NCI-H2081 (cell line): ENCODE measurements at places on chromosomes 7 and 10.

DNA sequence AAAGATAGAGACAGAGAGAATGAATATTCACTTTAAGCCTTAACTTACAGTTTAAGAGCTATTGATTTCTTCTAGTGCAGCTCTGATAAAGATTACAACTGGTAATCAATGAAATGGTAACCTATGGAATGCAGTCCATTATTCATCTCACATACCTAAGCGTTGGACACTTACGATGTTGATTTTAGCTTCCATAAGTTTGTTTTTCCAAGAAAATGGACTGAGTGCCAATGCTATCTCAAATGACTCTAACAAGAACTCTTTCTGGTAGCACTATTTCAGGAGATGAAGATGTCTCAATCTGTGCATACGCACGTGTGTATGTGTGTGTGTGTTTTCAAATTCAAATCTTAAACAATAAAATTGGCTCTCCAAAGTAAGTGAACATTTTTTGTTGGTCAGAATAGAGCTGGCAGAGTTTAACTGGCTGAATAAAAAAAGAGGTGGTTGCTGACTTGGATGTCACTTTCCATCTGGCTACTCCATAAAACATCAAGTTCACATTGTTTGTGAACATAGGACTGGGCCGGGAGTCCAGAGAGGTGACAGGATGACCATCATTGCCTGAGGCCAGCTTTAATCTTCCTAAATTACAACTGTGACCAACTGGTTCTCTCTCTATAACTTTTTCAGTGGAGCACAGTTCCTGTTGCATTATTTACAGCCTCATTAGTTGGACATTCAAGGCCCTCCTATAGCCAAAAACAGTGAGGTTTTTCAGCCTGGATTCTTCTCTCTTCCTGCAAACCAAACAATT is 106.9 kb upstream of the CSTF2T start:
- no peak for DNase-seq

DNA sequence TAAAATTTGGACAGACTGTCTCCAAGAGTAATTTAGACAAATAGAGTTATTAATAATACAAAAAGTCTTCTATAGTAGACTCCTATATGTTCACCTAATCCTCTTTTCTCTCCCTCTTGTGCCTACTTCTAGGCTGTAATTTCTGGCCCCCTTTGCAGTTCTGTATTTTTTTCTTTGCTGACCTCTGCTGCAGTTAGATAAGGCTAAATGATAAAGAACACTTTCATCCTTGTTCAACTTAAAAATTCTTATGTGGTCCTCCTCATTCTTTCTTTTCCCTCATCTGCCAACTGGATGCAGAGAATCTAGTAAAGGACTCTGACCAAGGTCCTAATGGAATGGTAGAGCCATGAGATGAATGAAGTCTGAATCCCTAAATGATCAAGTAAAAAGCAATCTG is 20.1 kb downstream of the GLCCI1 start:
- DNase-seq = no peak

DNA sequence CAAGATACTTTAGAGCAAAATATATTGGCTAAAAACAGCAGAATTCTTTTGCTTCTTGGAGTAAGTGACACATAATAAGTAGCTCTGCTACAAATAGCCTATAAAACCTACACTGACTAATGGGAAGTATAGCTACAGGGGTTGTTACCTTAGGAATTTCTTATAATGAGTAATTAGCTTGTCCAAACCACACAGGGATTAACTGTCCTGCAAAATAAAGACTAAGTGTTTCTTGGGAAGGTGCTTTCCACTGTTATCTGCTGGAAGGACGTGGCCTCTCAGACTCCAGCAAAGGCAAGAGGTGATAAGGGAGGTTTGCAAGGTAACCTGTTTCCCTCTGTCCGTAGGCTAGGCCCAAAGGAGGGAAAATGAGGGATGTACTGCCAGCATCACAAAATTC is 302.4 kb downstream of the DOCK4 start:
- no peak for DNase-seq

DNA sequence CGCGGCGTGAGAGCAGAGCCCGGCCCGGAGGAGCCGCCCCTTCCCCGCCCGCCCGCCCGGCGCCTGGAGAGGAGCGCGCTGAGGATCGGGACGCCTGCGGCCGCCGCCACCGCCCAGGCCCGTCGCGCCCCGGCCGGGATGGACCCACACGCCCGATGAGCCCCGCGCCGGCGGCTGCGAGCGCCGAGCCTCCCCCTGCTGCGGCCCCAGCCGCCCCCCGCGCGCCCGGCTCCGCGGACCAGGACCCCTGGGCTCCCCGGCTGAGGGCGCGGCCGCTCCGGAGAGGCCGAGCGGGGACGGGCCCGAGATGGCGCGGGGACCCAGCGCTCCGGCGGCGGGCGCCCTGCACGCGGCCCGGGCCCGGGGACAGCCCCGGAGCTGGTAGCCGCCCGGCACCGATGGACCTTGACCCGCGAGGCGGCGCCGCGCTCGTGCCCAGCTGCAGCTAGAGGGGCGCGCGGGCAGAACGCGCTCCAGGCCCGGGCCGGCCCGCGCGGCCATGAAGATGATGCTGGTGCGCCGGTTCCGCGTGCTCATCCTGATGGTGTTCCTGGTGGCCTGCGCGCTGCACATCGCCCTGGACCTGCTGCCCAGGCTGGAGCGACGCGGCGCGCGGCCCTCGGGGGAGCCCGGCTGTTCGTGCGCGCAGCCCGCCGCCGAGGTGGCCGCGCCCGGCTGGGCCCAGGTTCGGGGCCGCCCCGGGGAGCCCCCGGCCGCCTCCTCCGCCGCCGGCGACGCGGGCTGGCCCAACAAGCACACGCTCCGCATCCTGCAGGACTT is 520 bp downstream of the FAM20C start:
- DNase-seq = no peak

- no peak for DNase-seq
Observed at GRCh38 chr7:156224833-156225225, 412.6 kb upstream of the SHH start.

- DNase-seq = no peak
Observed at GRCh38 chr7:8387551-8388256, 45.7 kb upstream of the NXPH1 start.

GRCh38 chr7:12557282-12557681 is 13.2 kb upstream of the SCIN start:
- no peak for DNase-seq

GRCh38 chr10:436911-437665 is 252.4 kb downstream of the DIP2C start:
- no peak for DNase-seq

GRCh38 chr10:104045151-104046089 is 40.3 kb downstream of the COL17A1 start:
- DNase-seq = no peak

DNA sequence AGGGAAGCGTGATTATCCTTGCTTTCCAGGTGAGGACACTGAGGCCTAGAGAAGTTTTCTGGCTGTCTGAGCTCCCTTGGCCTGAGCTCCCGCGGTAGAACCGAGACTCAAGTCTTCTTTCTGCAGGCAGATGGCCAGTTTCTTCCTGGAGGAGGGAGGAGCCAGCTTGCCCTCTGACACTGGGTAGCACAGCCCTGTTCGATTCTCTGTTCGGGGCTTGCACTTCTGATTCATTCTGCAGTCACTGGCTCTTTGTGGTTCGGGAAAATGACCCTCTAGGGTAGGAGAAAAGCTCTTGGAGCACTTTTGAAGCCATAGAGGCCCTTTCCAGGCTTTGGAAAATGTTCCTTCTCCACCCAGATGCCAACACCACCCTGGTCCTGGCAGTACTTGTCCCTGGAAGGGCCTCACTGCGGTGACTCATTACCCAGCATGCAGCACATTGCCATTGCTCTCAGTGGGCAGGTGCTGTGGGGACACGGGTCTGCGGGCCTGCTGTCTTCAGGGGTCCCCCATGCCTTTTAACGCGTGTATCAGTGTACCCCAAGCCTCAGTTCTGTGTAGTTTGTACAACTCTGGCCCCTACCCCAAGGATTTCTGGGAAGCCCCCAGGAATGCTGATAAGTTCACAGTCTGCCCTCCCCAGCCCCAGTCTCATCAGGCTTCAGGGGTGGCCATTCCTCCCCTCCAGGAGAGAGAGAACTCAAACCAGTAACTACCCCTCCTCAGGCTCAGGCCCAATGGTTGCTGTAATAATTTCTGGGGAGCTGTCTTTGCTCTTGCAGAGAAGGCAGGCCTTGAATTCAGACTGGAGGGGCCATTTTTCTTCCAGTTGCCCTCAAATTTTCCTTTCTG is 11.9 kb downstream of the CHST3 start:
- DNase-seq = no peak

DNA sequence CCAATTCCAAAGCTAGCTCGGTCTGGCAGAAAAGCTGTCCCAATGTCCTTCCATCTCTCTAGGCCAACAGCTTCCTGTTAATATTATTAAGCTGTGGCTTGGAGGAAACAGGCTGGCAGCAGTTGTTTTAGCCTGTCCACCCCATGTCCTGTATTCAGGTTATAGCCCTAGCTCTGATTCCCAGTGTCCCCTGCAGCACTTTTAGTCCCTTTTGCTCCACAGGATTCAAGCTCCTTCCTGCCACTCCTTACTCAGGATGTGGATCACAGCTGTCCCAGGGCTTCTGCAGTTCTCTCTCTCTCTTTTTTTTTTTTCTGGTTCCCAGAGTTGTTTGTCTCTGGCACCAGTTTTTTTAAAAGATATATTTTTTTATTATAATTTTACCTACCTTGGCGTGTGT is 85.2 kb downstream of the PPP1R17 start:
- no peak for DNase-seq

DNA sequence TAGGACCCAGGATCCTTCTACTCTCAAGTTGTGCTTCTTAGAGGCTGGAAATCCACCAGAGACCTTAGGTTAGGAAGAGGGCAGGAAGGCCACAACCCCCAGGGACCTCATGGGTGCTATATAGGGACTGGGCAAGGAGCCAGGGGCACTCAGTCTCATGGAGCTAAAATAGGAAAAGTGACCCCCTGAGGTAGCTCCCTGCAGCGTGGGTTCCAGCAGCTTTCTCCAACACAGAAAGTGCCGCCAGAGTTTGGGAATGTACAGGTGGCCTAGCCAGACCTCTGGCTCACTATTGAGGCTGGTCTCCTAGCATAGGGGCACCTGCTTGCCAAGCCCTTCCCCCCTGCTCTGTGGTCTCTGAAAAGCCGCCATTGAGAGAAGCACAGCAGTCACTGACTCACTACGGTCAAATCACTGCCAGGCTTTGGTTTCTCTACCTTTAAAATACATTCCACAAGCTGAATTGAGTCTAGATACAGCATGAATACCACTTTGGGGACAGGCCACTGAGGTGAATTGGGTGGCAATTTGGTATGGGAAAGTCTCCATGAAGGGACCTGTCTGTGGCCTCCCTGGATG is 333.2 kb upstream of the PODXL start:
- no peak for DNase-seq

GRCh38 chr7:124351950-124352349 is 319.1 kb upstream of the TMEM229A start:
- DNase-seq = no peak

GRCh38 chr10:84825330-84825729 is 496.9 kb downstream of the CCSER2 start:
- no peak for DNase-seq

- no peak for DNase-seq
Observed at GRCh38 chr10:88838766-88839350, 12.8 kb downstream of the ANKRD22 start.

DNA sequence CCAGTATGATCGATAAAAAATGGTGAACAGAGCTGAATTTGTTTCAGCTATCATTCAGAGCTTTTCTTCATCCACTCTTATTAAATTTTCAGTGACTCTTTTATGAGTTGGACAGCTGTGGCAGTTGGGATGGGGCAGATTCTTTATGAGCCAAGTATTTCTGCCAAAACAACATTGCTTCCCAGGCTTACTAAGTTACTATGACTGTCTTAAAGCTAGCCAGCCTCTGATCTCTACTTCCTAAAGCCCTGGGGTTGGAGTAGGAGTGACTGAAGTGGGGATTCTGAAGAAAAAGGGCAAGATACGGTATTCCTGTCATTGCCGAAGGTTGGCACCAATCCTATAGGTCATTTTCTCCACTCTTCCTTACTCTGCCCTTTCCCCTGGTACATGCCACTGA is 12.7 kb downstream of the RPP30 start:
- DNase-seq = no peak

GRCh38 chr7:39434012-39434411 is 132.2 kb upstream of the YAE1 start:
- no peak for DNase-seq

GRCh38 chr7:47480576-47481538 is 101.1 kb downstream of the TNS3 start:
- DNase-seq = no peak

DNA sequence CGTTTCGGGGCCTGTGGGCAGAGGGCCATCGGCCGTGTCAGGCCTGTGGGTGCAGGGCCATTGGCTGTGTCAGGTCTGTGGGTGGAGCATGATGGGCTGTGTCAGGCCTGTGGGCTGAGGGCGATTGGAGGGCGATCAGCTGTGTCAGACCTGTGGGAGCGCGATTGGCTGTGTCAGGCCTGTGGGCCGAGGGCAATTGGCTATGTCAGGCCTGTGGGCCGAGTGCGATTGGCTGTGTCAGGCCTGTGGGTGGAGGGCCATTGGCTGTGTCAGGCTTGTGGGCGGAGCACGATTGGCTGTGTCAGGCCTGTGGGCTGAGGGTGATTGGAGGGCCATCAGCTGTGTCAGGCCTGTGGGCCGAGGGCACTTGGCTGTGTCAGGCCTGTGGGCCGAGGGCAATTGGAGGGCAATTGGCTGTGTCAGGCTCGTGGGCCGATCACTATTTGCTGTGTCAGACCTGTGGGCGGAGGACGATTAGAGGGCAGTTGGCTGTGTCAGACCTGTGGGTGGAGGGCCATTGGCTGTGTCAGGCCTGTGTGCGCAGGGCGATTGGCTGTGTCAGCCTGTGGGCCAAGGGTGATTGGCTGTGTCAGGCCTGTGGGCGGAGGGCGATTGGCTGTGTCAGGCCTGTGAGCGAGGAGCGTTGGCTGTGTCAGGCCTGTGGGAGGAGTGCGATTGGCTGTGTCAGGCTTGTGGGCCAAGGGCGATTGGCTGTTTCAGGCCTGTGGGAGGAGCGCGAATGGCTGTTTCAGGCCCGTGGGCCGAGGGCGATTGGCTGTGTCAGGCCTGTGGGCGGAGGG is 54.1 kb downstream of the DYNC2I1 start:
- DNase-seq = no peak

DNA sequence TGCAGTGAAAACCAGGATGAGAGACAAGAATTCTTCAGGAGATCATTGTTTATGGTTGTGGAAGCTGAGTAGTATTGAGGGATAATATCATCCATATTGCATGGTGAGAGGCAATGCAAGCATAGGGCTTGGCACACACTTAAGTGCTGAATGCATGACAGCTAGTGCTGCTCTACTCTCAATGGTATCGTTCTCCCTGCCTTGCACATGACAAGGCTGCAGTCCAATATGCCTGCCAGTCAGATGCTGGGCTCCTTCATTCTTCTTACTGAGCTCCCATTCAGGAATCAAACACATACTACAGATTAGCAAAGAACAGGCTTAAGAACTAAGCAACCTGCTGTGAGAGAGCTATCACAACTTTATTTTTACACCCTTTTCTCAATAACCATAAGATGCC is 72.2 kb downstream of the SORCS1 start:
- no peak for DNase-seq

- no peak for DNase-seq
Observed at GRCh38 chr7:7080802-7081201, 101.5 kb upstream of the C1GALT1 start.

DNA sequence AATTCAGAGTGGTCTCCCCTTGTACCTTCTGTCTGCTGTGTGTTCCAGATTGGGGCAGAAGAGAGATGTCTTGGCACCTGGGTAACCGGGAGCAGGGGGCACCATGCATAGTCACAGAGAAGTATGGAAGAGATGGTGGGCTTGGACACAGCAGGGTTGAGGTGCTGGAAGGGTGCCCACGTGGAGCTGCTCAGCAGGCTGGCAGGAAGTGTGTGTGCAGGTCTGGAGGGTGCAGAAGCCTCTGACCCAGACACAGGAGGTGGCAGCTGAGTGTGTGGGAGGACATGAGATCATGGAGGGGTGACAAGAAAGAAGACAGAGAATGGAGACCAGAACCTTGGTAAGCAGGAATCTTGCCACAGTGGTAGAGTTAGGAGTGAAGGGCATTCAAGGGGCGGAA is 42.3 kb upstream of the DUSP5 start:
- DNase-seq = no peak
